ENCODE measurements at places on chromosomes 1 and 21. TPM values are rescaled to one million over a fixed set of nuclear protein-coding genes. Genes with fewer than 3 reads are reported as not detected.
A peak's percentile ranks its signal among the peaks of the same experiment; 100 is the strongest.

- no peak for DNase-seq
Measured at GRCh38 chr21:43757601-43758000, 18.5 kb downstream of the CSTB start.

- DNase-seq: peak; percentile 74
Measured at GRCh38 chr1:108560189-108560873, 431 bp downstream of the EEIG2 start.

- DNase-seq: no peak
Measured at GRCh38 chr1:155777582-155777981, 79.4 kb downstream of the GON4L start.

GRCh38 chr1:206708058-206708457, 23.4 kb downstream of the MAPKAPK2 start:
- DNase-seq: no peak

- no peak for DNase-seq
Measured at GRCh38 chr1:111213412-111213811, 13.0 kb upstream of the DENND2D start.

- DNase-seq: no peak
Measured at GRCh38 chr1:67792741-67793458, 40.4 kb downstream of the GNG12 start.

DNA sequence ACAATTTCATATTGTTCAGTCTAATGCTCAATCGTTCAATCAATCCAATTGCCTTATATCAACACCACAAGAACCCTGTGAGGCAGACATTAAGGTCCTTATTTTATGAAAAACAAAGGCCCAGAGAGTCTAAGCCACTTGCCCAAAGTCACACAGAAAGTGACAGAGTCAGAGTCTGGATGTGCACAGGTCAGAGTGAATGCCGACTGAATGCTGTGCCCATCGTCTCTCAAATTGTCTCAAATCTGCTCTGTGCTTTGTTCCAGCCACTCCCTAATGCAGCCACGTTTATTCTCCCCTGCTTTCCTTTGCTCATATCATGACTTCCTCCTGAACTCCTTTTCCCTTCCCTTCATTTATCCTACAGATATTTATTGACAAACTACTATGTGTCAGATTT, 558.3 kb downstream of the MATN1 start:
- no peak for DNase-seq

DNA sequence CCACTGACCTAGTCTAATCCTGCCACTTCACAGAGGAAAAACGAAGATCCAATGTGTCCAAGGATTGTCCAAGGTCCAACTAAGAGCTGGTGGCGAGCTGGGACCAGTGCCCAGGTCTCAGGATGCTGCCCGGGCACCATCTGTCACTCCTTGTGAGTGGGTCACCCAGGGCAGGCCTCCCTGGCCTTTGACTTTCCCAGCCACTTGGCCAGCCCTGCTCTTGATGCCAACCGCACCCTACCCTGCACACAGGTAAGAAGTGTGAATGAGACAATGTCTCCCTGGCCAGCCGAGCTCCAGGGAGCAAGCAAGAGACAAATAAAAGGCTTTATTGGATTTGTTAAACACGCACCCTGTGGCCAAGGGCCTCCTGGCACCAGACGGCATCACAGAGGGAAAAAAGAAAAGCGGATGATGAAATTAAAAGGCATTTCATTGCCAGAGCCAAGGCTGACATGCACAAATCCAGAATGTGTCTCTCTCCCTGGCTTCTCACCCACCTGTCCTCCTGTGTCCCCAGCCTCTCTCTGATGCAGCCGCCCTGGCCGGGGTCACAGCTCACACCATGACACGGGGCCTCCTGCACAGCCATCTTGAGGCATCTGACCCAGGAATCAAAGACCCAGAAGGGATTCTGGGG, 72.8 kb downstream of the CAMK2N1 start:
- no peak for DNase-seq

DNA sequence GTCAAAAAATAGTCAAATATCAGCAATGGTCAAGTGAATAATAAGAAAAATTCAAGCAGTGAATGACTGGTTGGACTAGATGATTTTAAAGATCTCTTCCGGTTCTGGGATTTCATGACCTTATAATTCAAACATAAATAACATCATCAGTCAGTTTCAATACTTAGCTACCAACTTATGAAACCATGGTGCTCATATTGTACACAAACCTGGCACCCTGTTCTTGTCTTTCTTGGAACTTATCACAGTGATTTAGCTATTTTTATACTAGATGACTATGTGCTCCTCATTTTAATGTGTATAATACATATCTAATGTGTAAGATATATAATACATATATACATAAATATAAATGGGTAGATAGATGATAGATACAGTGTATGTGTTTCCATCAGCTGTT, 156.9 kb downstream of the CLEC20A start:
- DNase-seq: no peak

GRCh38 chr1:162224267-162224666, 152.4 kb downstream of the SPATA46 start:
- DNase-seq: no peak

DNA sequence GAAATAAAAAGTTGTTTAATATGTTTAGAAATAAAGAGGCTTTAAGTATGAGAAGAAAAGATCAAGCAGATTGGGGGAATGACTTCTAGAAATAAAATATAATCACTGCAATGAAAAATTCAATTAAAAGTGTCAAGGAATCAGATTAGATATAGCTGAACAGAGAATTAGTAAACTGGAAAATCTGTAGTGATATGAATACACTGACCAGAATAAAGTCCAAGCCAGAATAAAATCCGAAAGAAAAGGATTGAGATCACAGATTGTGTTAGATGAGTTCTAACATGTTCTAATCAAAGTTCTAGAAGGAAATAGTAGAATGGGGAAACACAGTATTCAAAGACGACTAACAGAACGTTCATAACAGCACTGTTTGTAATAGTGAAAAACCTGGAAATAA, 73.1 kb upstream of the C1orf105 start:
- DNase-seq: no peak

DNA sequence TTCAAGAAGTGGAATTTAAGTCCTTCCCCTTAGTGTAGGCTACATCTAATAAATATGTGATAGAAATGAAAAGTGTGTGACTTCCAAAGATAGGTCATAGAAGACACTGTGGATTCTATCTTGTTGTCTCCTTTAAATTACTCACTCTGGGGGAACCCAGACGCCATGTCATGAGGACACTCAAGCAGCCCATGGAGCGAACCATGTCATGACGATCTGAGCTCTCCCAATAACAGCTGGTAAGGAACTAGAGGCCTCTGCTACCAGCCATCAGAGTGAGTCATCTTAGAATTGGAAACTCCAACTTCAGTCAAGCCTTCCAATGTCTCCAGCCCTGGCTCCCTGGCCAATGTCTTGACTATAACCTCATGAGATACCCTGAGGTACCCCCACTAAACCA, 6.3 kb downstream of the COA7 start:
- DNase-seq: no peak

GRCh38 chr1:181500636-181501035, 17.3 kb downstream of the CACNA1E start:
- no peak for DNase-seq

DNA sequence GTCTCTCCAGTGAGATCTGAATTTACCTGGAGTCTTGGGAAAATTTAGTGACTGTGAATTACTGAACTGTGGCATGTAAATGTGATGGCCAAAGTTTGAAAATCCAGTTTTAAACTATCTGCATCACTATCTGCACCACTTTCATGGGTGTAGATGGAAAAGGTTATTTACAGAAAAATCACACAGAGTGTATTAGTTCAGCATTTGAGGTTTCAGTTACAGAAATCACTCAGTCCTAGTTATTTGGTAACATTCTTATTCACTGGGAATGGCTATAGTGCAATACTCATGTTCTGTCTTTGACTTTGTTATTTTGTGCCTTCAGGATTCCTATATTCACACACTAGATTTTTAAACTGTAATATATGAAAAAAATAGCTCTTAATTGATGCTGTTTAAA, 60.6 kb upstream of the IFI44L start:
- no peak for DNase-seq

DNA sequence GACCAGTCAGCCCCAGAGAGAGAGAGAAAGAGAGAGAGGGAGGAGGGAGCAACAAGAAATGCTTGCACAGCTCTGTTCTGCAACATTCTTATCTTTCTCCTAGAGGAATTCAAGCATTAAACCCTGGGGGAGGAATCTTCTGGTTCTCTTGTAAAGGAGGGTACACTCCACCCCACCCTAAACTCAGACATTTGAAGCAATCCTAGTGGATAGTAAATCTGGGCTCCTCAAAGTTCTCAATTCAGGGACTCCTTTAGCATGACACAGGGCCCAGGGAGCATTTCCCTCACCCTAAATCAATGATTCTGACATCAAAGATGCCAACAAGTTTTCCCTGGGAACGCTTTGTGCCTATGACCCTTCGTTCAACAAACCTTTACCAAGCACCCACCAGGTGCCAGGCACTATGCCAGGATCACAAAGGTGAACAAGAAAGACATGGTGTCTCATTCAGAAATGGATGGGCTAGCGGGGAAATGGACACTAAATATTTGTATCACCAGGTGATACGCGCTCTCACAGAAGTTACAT, 11.9 kb upstream of the CAPN2 start:
- no peak for DNase-seq

DNA sequence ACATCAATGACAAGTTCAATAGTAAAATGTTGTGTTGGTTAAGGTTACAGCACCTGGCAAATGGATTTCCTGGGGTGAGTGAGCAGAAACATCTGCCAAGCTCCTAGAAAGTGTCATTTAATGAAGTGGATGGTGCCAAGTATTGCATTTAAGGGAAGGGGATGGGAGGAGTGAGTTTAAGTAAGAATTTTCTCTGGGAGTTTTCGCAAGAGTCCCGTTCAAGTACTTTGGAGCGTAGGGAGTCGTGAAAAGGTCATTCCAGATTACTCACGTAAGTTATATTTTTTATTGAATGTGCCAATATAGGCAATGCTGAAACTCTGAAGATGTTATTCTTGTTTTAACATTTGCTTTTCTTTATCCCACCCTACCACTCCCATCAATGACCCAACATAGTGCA, 117.4 kb upstream of the RAB3GAP2 start:
- DNase-seq: no peak

- DNase-seq: no peak
Measured at GRCh38 chr1:62398377-62398776, 38.5 kb upstream of the USP1 start.

- DNase-seq: no peak
Measured at GRCh38 chr1:12456979-12457378, 161.0 kb downstream of the DHRS3 start.

DNA sequence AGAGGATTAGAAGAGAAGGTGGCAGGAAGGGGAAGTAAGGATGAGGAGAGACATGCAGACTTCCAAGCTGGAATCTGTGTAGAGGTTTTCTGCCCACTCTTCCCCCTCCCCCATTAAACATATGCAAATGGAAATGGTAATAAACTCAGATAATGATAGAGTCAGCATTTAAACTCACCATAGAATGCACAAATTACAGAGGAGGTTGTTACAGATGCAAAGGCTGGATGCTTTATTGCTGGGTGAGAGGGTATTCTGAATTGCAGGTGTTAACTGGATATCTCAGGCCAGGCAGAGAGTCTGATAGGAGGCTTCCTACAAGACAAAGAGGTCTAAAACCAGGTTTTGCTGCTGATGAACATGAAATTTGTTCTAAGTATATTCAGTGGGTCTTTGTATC, 372.5 kb downstream of the SEC16B start:
- no peak for DNase-seq

GRCh38 chr1:158537609-158538008, 16.6 kb downstream of the OR6Y1 start:
- DNase-seq: no peak

GRCh38 chr1:232630894-232631195, 912 bp upstream of the SIPA1L2 start:
- DNase-seq: no peak

- no peak for DNase-seq
Measured at GRCh38 chr1:119351997-119352396, 16.6 kb upstream of the HAO2 start.

DNA sequence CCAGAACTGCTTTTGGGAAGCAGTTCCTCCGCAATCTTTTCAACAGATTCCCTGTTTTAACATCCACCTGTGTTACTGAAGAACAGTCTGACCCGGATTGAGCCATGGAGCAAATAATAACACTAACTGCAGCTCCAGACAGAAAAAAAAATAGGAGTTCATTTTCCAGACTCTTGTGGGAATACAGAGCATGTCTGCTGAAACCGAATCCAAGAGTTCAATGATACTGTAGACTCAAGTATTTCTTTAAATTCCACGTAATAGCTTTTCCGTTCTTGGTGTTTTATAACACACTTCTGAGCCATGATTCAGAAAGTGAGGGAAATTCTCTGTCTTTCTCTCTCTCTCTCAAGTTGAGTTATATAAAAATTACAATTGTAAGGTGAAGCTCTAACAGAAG, 60.6 kb downstream of the DDAH1 start:
- no peak for DNase-seq

GRCh38 chr1:182635871-182636270, 31.7 kb upstream of the RGS16 start:
- no peak for DNase-seq

GRCh38 chr1:16969057-16969611, 11.3 kb downstream of the MFAP2 start:
- no peak for DNase-seq

- DNase-seq: no peak
Measured at GRCh38 chr1:70890408-70890807, 157.2 kb downstream of the PTGER3 start.

DNA sequence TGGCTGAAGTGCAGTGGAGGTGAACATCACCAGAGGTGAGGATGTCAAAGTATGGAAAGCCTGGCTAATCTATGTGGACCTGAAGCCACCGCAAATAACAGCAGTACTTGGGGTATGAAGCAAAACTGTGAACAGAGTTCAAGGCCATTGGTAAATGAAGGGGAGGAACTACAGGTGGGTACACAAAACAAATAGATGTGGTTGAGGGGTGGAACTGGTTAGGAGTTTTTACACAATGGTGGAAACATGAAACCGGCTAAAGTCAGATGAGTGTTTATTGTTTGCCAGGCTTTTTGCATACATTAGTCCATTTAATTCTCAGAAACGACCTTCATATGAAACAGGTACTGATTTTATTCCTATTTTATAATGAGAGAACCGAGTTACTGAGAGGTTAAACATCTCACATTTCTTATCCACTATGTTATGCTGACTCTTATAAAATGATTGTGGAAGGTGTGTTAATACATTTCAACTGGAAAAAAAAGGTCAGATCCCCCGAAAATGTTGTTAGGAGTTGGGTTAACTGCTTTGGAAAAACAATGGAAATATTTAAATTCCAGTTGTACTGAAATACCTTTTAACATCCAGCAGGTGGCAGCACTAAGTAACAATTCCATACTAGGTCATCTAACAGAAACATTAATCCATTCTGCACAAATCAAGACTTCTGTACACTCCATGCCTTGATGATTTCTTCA, 44.3 kb upstream of the GTF2B start:
- no peak for DNase-seq

The RBM8A gene
- total RNA-seq: 82.3 TPM

The MAP1LC3C gene
- not detected for total RNA-seq

The AK5 gene
- 0.84 TPM for total RNA-seq

The SDE2 gene
- total RNA-seq: 21.0 TPM

The LRRC40 gene
- 10.4 TPM for total RNA-seq

The PADI2 gene
- total RNA-seq: 105 TPM

The MDM4 gene
- 80.2 TPM for total RNA-seq

The KRTAP10-11 gene
- not detected for total RNA-seq

The RUNX3 gene
- total RNA-seq: 6.1 TPM

The MAEL gene
- total RNA-seq: not detected

The NOS1AP gene
- 14.3 TPM for total RNA-seq

The HSPA13 gene
- total RNA-seq: 13.3 TPM

The LMOD1 gene
- total RNA-seq: 37.4 TPM

The TRIM67 gene
- 0.05 TPM for total RNA-seq
